Stimulated activated CD8-positive, alpha-beta memory T cell treated with anti-CD3 and anti-CD28 coated beads, Interleukin-2, amount 100 ng/mL, for 48 hours (primary cell): ENCODE measurements at places on chromosomes 4 and X.

GRCh38 chr4:34920032-34920431 lies 1324.3 kb downstream of the ARAP2 start:
- DNase-seq, result no peak

DNA sequence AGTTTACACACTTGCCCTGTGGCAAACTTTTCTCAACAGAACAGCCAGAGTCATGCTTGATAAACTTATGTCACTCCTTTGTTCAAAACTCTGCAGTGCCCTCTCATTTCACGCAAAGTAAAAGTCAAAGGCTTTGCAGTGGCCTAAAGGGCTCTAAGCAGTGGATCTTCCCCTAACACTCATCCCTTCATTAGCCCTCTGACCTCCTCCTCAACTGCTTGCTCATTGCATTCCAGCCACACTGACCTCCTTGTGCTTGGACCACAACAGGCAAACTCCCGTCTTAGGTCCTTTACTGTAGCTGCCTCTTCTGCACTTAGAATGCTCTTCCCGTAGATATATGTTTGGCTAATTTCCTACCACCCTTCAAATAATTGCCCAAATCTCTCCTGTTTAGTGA lies 5.6 kb downstream of the PRDM5 start:
- no peak for DNase-seq

GRCh38 chr4:665751-666435 lies 8.2 kb downstream of the ATP5ME start:
- no peak for DNase-seq

GRCh38 chrX:41664908-41665307 lies 23.9 kb upstream of the GPR34 start:
- DNase-seq, result no peak

DNA sequence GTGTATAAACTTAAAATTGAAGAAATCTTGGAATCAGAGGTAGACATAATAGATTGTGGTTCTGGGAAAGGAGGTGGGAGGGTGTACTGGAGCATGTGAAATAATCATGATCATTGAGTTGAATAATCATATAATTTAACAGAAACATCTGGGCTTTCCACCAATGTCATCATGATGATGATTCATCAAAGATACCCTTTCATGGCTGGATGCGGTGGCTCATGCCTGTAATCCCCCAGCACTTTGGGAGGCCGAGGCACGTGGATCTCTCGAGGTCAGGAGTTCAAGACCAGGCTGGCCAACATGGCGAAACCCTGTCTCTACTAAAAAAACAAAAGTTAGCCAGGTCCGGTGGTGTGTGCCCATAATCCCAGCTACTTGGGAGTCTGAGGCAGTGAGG lies 6.7 kb upstream of the RUFY3 start:
- no peak for DNase-seq

DNA sequence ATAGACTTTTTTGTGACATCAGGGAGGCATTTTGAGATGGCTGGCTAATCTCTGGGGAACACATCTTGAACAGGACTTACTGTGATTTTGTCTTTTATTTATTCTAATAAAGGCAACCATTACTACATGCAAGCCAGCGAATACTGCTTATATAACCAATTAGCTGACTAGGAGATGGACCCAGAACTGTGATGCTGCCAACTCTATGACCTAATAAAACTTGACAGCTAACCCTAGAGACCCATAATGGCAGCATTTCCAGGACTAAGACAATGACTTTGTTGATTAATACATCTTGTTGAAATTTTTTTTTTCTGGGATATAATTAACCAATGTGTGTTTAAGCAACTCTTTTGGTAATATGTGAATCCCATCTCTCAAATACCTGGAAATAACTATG lies 584.6 kb downstream of the PRR32 start:
- DNase-seq, result no peak

DNA sequence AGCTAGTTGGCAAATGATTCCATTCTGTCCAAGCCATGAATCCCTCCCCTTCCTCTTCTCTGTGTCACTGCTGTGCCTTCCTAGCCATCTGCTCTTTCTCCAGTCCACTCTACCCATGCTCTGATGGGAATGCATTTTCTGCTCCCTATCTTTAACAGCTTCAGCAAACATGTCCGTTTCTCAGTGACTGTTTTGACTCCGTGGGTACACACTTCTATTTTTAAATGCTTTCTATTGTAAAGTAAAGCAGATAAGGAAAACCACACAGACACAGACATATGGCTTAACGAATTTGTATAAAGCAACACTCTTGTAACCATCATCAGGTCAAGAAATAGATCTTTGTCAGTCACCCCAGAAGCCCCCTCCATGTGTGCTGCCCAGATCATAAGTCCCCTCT lies 72.4 kb upstream of the KLHL13 start:
- no peak for DNase-seq

DNA sequence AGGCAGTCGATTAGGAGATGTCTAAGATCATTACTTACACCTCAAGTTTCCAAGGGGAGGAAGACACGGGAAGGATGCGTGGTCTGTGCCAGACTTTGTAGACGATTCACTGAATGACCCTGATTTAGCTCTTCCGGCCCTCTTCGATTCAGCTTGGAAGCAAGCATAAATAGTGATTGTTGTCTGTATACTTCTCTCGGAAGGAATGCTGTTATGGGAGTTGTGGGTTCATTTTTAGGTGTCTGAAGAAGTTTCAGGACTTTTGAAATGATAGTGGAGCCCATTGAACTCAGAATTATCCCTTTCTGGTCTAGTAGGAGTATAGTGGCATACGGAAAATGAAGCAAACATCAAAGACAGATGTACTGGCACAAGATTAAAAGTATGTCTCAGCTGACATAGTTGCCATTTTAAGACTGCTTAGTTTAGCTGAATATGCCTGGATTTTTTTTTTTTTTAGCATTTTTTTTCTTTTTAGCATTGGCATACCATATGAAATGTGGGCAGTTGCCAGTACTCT lies 1.0 kb upstream of the ANKRD17 start:
- no peak for DNase-seq
